ENCODE measurements at places on chromosomes 6 and 20.

- DNase-seq, result peak; percentile 5
These were observed 13.5 kb upstream of the KCNK16 start for GRCh38 chr6:39335780-39336545.

DNA sequence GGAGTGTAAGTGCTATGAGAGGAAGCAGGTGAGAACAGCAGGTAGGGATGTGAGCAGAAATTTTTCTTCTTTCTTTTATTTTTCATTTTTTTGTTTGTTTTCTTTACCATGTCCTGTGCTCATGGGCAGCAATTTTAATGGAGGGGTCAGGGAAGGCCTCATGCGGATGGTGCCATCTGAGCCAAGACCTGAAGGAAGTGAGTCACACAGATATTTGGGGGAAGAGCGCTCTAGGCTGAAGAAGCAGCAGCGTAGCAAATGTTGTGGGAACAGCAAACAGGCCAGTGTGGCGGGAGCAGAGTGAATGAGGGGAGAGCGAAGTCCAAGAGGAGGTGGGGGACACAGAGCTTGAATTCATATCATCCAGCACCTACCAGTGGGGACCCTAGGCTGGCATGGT lies 12.7 kb downstream of the SPDEF start:
- DNase-seq, result no peak

GRCh38 chr6:93083337-93084230 lies 335.8 kb downstream of the EPHA7 start:
- no peak for DNase-seq

DNA sequence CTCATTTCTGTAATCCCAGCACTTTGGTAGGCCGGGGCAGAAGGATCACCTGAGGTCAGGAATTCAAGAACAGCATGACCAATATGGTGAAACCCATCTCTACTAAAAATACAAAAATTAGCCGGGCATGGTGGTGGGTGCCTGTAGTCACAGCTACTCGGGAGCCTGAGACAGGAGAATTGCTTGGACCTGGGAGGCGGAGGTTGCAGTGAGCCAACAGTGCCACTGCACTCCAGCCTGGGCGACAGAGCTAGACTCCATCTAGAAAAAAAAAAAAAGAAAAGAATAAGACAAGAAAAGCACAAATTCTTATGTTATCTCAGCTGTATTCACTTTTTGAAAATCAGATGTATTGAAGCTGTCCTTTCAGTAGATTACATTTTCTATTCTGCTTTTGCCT lies 289.4 kb downstream of the GRIK2 start:
- no peak for DNase-seq

GRCh38 chr20:38730989-38731737 lies 6.9 kb downstream of the SLC32A1 start:
- DNase-seq, result peak; percentile 4

DNA sequence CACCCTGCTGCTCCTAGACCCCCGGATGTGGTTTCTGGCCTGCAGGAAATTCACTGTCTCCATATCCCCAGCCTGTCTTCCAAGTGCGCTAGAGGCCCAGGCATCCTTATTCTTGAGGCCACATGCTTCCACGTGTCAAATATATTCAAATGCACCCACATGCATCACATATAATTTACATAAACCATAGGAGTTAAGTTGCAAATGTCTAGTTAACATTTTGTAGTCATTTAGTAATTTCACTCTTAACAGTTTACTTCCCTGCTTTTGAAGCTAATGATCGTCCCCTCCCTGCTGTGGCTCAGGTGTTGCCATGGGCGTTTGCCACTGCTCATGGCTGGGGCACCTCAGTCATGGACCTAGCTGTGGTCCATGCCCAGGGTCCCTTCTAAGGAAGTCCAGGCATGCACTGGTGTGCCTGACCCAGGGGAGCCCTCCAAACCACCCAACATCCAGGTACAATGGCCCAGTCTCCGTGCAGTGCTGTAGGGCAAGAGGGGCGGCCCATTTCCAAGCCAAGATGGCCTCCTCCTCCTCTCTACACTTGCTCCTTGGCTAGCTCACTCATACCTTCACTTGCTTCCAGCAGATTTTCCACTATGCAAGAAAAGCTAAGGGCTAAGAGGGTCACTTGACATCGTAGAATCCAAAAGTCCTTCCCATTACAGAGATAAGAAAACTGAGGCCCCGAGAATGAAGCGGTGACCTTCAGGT lies 42.4 kb downstream of the FGD2 start:
- no peak for DNase-seq

DNA sequence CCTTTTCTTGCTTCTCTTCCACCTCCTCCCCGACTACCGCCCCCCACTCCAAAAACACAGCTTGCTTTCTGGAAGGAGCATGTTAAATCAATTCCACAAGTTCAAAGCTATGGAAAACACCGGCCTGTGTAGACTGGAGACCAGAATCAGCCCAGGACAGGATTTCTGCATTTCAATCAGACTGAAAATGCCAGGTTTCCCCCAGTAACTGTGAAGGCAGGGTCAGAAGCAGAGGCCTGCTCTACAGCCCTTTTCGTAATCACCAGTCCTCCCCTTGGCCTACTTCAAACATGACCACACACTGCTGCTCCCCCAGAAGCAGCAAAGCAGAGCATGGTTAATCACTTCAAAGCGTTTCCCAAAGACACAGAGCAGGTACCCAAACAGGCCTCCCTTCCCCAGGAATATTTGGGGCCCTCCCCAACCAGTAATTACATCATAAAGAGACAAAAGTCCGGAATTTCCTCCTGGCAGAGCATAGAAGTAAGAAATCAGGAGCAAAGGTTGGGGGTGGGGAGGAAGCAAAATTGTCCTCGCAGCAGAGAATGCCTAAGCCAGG lies 38.4 kb downstream of the ZMYND8 start:
- no peak for DNase-seq

- DNase-seq, result no peak
These were observed 59.9 kb upstream of the DTNBP1 start for GRCh38 chr6:15722731-15723130.

DNA sequence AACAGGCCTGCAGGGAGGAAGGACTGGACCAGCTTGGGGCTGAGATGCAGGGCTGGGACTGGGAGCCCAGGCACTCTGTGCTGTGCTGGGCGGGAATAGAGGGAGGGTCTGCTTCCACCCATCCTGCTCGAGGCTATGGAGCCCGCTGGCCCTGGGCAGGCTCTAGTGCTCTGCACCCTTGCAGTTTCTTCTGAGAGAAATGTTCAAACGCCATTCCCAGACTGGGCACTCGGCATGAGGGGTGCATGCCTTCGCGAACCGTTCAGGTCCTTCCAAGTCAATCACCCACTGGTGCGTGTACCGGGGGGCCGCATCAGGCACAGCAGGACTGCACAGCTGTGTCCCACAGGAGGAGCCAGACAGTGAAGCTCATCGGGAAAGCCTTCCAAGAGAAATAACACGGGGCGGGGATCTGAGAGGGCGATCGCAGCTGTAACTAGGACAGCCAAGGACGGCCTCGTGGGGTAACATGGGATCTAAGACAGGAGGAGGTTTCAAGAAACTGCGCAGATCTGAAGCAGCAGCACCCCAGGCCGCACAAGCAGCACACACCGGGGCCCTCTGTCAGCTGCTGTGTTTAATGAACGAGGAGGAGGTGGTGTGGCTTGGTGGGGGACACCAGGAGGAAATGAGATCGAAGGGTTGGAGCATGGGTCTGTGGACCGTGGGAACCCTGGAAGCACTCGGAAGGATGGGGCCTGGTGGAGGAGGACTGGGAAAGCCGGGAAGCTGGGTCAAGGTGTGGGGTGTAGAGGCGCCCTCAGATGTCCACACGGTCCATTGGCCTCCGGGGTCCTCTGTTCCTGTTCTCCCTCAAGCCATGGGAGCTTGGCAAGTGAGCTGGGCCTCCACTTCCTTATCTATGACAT lies 26.1 kb upstream of the PYGB start:
- DNase-seq, result no peak

GRCh38 chr6:66369407-66369806 lies 662.4 kb upstream of the EYS start:
- DNase-seq, result no peak

DNA sequence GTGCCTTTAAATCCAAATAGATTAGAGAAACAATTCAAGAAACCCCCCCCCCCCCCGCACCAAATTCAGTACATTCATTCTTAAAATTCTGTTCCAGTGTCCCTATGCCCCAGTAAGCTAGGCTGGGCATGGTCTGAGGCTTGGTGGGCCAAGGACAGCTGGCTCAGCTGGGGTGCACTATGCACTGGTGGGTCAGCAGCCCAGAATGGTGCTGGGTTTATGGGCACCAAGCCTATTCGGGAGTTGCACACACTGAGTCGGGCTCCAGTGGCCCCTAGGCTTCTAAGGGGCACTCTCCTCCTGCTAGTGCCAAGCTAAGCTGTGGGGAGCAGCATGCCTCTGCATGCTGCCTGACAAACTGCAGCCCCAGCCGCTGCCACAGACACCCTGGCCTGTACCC lies 20.1 kb upstream of the HLA-B start:
- no peak for DNase-seq

DNA sequence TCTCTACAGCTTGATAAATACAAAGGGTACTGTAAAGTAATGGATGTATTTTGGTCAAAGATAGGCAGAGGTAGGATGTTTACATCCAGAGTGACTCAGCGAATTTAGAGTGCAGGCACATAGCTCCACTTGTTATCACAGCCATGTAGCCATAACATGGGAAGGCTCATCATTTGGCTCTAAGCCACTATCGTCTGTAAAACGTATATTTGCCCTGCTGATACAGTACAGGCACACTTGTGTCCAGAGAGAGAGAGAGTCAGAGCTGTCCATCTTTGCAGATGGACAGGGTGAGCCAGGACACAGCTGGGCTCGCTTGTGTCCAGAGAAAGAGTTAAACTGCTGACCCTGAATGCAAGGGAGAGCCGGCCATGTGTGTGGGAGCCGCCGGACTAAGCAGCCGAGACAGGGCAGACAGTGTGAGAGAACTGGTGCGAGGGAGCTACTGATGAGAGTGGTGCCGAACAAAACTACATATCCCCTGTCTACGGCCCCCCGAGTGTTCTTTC lies 619.0 kb downstream of the DOK5 start:
- no peak for DNase-seq

- peak; percentile 54 for DNase-seq
These were observed 463 bp upstream of the HLA-DMB start for GRCh38 chr6:32941214-32941768.

DNA sequence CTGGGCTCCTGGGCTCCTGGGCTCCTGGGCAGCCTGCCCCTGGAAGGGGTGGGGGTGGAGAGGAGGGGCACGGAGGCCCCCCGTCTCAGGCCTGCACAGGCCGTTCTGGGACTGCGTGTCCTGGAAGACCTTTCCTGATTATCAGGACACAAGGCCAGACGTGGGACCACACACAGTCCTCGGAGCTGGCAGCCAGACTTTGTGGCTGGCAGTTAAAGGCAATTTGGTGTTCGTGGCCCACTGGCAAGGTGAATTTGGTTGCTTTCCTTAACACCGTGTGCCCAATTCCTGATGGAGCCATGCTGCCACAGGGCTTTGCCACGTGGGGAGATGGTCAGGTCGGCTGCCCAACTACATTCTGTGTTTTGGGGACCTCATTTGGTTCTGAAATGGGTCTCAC lies 113.5 kb downstream of the SMOC2 start:
- DNase-seq, result no peak

DNA sequence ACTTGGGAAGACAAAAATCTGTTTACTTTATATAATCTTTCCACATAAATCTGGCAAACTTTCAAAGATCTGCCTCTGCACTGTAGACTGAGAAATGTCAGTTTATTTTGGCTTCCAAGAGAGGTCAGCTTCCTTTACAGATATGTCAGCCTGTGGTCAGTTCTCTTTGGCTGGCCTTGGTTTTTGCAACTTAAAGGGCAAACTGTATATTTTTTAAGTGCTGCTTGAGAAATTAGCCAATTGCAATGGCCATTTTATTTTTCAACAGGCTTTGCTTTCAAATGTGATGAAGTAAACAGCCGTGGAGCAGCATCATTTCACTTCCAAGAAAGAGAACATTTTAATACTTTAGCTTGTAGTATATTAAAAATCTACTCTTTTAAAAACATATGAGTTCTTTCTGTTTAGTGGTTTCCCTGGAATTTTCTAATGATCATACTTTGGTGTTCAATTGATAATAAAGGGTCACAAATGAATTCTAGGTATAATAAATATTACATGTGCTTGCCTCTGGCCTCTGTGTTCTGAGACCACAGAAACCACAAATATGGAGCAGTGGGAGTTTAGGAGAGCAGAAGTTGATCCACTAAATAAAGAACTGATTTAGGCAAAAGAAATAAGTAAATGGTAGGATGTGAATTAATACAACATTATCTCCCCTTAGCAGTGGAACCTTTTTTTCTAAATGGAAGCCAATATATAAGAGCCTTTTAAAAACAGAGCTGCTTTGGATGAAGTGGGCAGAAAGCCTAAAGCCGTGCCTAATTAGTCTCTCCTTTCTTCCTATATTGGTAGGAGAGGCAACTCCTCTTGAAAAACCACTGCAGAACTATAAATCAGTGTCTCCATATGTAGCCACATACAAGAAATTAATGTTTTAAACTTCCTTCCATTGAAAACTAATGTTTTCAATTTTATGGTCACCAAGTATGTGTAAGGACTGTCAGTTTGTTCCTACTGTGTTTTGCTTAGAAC lies 16.2 kb downstream of the ADGRB3 start:
- DNase-seq, result no peak

DNA sequence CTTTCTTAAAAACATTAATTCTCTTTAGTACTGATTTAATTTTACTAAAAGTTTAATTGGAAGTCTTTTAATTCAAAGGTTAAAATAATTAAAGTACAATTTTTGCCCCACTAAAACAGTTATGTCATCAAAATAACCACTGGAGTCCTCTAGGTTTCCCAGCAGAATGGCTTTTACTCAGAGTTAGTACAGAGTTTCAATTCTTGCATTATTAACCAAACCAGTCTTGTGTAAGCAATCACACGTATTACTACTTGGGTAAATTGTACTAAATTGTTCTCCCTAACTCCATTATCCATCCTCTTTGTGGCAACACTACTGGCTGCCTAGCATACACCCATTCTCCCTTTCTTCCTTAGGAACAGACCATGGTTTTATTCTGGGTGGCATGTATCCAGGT lies 36.9 kb downstream of the CDK19 start:
- DNase-seq, result no peak

GRCh38 chr20:6630514-6630913 lies 137.0 kb upstream of the BMP2 start:
- no peak for DNase-seq

DNA sequence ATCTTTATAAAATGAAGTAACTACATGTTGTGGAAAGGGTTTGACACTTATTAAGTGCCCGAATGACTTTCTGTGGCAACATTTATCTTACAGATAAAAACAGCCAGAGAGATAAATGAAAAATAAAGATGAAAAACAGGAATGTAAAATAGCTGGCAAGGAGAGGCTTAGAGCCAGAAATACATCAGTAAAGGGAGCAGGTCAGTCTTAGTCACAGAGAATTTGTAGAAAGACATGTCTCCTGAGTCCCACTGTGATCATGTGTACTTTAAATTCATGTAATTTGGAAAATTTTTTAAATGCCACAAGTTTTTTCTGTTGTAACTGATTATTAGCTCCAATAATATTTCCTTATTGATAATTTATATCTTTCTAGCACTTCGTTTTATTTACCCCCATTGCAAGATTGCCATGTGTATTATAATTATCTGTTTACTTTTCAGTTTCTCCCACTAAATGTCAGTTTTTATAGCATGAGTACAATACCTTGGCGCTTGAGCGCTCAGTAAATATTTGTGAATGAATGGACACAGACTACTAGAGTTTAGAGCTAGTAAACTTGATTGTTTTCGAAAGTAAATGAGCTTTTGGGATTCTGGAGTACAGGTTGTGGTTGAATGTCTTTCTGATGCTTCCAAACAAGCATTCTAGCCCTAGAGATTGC lies 15.2 kb downstream of the TAB2 start:
- DNase-seq, result no peak

All from C1 segment of cervical spinal cord (tissue), 14 donors.